Caudate nucleus (tissue), 63 donors: ENCODE measurements at places on chromosomes 6 and 20.

- no peak for DNase-seq
Observed at GRCh38 chr6:44576132-44576631, 188.7 kb downstream of the CDC5L start.

- DNase-seq = no peak
Observed at GRCh38 chr6:1039191-1039590, 272.7 kb upstream of the FOXQ1 start.

GRCh38 chr20:53859684-53860083 is 210.7 kb downstream of the BCAS1 start:
- DNase-seq = no peak

GRCh38 chr6:56613247-56613851 is 29.3 kb downstream of the DST start:
- DNase-seq = no peak

GRCh38 chr20:10799735-10800134 is 125.9 kb upstream of the JAG1 start:
- no peak for DNase-seq

DNA sequence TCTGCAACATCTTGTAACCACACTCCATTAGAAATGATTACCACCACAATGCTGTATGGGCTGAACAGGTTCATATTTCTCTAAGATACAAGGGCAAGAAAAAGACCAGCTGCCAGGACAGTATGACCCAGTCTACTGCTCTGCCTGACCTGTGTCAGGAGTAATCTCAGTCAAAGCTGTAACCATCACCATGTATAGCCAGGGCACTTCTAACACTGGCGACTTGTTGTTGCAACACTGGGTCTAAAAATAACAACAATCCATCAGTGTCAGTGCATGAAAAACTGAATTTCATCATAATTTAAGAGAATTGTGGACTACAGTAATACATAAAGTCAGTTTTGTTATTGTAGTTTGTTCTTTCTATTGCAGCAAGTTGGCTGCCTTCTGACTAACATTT is 738.6 kb upstream of the ADGRB3 start:
- no peak for DNase-seq

GRCh38 chr6:43924222-43924702 is 154.3 kb downstream of the VEGFA start:
- DNase-seq = peak; percentile 4

- DNase-seq = no peak
Observed at GRCh38 chr6:157534977-157535339, 154.0 kb downstream of the ZDHHC14 start.

GRCh38 chr6:115539531-115539930 is 521.2 kb downstream of the FRK start:
- DNase-seq = no peak

GRCh38 chr6:108766886-108767285 is 81.3 kb upstream of the ARMC2 start:
- DNase-seq = no peak

GRCh38 chr20:5008759-5009158 is 7.4 kb upstream of the SLC23A2 start:
- no peak for DNase-seq

GRCh38 chr6:52499681-52500236 is 77.1 kb downstream of the TRAM2 start:
- DNase-seq = no peak

- DNase-seq = no peak
Observed at GRCh38 chr6:134247844-134248580, 69.9 kb downstream of the SGK1 start.
